ENCODE measurements at places on chromosomes 1 and 21.

GRCh38 chr1:117753652-117754051 is 147.8 kb downstream of the TENT5C start:
- peak; percentile 47 for DNase-seq

DNA sequence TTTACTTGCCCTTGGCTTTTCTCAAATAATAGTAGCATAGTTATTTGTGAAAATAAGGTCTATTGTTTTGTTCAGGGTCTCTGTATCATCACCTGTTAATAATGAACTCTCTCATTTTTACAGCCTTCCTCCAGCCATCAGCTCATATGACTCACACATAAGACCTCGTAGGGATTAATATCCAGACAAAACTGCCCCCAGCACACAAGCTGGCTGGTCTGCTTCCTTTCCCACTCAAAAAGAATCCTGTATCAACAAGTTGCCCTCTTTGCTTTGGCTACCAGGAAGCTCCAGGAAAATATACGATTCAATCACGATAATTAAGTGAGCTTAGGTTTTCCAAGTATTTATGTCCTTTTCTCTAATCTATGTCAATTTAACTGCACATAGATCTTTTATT is 119.2 kb downstream of the DMRTB1 start:
- DNase-seq = no peak

GRCh38 chr1:87115317-87115890 is 201.0 kb downstream of the HS2ST1 start:
- DNase-seq = peak; percentile 77

DNA sequence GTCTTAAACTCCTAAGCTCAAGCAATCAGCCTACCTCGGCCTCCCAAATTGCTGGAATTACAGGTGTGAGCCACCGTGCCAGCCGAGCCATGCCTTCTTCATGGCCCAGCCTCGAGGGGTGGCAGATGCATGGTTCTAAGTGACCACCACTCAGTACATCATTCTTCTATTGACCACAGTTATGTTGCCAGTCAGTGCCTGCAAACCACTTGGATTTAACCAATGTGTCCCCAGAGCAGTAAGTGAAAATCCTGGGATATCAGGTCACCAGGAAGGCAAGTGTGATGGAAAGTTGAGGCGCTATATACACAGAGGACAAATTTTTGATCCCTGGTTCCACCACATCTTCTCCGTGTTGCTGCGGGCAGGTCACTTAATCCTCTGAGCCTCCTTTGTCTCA is 37.0 kb upstream of the RD3 start:
- no peak for DNase-seq
